ENCODE measurements at places on chromosomes 3 and 15. TPM values are rescaled to one million over a fixed set of nuclear protein-coding genes. Genes with fewer than 3 reads are reported as not detected.
A peak's percentile ranks its signal among the peaks of the same experiment; 100 is the strongest.

GRCh38 chr3:152113992-152114651, 154.6 kb upstream of the MBNL1 start:
- no peak for DNase-seq

DNA sequence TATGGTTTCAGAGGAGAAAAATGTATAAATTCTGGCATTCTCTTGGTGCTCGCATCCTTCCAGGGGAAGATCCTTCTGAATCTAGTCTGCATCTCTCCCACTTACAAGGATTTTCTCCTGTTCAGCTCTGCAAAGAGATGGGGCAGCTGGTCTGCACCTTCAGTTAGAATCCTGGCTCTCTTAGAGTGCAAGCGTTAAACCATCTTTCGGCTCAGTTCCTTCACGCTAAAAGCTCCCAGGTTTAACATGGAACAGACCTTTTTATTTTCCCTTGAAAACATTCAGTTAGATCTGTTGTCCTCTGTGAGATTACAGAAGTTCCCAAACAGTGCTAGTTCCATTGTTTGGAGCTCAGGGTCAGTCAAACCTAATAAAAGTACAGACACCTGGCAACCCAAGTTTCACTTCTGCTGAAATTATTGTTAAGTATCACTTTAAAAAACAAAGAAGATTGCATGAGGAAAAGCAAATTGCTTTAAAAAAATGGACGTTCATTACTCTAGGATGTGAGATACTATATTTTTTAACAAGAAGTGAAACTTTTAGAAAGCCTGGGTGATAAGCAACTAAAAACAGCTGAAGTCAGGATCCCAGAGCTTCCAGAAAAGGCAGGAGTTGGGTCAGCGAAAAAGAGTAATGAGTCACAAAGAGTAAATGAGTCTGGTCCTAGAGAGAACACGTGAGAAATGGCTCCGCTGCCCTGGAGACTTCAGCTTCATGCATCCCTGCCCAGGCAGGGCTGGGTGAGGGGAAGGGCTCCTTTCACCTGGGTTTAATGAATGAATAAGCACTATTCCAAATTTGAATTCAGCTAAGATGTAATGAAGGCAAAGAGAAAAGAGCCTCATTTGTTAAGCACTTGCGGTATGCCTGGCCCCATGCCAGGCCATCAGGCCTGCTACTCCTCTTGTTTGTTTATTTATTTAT, 63.3 kb downstream of the ABTB1 start:
- peak; percentile 26 for DNase-seq

- no peak for DNase-seq
Measured at GRCh38 chr3:126939338-126939718, 43.6 kb upstream of the PLXNA1 start.

GRCh38 chr15:25422021-25422420, 16.8 kb downstream of the UBE3A start:
- DNase-seq, result no peak

DNA sequence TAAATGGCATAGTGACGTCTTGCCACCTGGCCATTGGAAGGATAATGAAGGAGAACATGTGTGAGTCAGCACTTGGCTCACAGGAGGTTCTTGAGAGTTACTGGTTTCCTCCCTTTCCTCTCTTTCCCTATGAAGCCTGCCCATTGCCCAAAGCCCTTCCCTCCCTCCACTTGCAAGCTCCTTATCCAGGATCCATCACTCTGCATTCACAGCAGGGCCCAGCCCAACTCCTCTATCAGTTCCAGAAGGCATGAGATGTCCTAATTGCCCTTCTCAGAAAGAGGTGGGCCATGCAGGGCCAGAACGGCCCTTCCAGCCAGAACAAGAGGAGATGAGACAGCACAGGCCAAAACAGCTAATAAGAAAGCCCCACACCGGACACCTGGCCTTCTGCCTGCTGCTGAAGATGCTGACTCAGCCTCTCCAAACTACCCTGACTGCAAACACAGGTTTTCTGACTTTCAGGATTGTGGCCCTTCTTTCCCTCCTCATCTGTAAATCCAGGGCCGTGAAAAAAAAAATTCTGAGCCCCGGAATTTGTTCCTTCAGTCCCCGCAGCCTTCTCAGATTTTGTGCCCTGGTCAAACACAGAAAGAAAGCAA, 29.7 kb downstream of the HAPLN3 start:
- no peak for DNase-seq

DNA sequence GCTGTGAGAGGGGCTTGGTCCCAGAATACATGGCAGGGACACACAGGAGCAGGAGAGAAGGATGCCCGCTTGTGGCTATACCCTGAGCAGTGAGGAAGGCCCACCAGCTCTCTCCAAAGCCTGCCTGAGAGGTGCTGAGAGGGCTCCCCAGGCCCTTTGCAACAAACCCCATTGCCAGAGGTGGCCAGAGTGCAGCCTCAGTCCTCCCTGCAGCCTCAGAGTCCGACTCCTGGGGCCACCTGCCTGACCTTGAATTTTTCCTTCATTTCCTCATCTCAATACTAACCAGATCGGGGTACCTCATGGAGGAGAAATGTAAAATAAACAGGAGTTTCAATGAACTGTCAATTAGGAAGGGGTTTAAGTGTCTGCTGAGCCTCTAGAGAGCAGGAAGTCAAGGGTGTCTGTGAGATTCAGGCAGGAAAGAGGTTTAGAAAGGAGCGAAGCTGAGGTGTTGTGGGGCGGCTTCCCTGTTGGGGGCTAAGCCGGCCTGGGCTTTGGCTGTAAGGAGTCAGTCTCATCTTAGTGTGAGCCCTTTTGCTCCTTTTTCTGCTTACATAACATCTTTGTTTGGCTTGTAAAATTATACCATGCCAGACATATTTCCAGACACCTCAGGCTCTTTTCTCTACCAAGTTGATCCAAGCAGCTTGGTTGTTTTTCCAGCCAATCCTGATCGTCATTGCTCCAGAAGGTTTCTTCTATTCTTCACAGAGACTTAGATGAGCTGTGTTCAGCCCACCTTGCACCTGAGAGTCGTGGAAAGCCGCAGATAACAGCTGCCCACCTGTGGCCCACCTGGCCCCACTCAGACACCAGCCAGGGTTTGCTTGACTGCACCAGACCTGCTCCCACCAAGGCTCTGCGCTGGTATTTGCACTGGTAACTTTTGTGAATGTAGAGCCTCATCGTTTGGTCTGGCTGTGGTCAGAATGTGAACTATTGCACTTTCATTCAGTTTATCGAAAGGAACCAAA, 36.7 kb downstream of the CMTM7 start:
- DNase-seq, result no peak

GRCh38 chr3:27252646-27253045, 116.5 kb downstream of the NEK10 start:
- no peak for DNase-seq

DNA sequence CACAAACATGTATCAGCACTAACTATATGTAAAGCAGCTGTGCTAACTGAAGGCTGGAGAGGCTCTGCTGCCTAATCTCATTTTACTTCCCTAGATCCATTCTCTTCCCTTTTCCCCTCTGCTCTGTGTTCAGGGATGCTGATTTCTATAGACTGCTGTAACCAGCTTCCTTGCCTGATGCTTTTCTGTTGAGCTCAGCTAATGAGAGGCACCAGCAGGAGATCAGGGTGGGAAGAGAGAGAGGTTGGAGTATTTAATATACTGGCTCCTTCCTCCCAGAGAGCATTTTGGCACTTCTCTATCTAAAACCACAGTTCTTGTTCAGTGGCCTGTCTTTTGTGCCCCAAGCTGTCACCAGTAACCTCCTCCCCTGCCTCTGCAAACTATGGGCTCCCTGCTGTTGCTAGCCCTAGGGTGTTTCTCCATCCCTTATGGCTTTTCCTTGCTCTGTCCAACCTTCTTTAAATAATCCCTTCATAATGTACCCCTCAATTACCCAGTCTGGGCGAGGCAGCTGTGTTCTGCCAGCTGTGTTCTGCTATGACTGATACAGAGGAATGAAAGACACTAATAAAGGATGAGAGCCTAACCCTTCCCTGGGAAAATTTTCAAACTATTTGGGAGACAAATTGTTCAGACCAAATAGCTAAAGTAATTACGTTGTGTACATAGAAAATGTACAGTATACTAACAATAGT, 69.5 kb downstream of the CADPS start:
- no peak for DNase-seq

- DNase-seq, result no peak
Measured at GRCh38 chr15:56910801-56911200, 7.6 kb upstream of the TCF12 start.

DNA sequence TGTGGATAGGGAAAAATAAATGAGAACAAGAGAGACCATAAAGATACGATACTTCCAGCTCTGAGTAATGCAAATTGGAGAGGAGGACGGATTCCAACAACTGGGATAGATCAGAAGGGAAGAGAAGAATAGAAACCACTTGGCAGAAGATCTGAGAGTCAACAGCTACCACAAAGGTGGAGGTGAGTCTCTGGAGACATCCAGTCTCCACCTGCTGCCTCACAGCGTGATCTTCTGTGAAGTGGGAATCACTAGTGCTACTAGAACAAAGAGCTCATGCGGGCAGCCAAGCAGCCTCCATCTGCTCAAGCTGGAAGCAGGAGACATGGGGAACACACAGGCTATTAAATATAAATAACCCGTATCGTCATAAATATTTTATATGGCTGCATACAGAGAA, 558.5 kb upstream of the CFAP20DC start:
- DNase-seq, result no peak

GRCh38 chr15:52566889-52567288, 1.9 kb downstream of the ARPP19 start:
- DNase-seq, result no peak

GRCh38 chr3:6785726-6786125, 75.2 kb upstream of the GRM7 start:
- DNase-seq, result no peak

GRCh38 chr15:101118116-101118515, 133.7 kb downstream of the CHSY1 start:
- no peak for DNase-seq

DNA sequence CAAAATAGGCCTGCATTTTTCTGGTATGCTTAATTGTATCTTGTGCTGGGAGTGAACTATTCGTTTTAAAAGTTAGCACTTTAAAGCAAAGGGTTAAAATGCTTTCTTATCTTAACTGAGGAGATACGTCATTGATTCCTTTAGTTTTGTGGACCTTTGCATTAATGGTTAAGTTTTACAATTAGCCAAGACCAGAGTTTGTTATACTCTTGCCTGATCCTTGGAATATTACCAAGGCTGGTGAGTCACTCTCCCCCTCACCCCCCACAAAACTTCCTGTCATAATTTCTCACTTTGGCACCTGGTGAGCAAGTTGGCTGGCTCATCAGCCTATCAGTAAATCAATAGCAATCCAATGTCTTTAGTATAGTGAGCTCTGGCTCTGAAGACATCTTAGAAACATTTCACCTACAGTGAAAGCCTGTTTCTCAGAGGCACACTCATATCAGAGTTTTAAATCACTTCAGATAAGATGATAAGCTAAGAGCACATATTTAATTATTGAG, 26.7 kb downstream of the SLC2A2 start:
- DNase-seq, result no peak

GRCh38 chr15:85008474-85009260, 27.0 kb downstream of the PDE8A start:
- no peak for DNase-seq

DNA sequence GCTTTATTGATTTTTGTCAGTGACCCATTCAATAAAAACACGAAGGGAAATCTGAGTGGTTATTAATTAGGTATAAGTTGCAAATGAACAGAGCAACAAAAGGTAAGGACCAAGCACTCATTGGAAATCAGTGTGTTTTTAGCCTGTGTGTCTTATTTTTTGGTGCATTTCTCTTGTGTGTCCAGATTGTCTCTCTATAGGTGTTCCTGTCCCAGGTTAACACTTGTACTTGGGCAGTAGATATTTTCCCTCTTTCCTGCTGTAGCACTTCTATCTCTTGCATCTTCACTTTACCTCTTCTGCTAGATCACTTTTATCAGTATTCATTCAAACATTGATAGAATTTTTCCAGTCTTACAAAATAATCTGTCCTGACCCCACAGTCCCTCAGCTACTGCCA, 37.0 kb downstream of the MAPK6 start:
- no peak for DNase-seq

DNA sequence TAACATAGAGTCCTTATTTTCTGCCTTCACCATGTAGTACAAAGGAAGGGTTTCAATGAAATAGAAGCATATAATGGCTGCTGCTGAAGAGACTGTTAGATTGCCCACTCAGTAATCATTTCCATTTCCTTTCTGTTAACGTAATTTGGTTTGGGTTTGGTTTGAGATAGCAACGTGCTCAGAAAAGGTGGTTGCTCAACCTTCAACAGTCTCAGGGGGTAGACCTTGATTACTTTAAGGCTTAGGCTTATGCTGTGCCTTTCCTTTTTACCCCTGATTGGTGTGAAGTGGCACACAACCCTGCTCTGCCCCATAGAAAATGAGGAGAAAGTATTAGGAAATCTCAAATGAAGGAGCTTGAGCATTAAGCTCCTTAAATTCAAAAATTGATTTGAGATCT, 163.7 kb upstream of the TP63 start:
- DNase-seq, result no peak

DNA sequence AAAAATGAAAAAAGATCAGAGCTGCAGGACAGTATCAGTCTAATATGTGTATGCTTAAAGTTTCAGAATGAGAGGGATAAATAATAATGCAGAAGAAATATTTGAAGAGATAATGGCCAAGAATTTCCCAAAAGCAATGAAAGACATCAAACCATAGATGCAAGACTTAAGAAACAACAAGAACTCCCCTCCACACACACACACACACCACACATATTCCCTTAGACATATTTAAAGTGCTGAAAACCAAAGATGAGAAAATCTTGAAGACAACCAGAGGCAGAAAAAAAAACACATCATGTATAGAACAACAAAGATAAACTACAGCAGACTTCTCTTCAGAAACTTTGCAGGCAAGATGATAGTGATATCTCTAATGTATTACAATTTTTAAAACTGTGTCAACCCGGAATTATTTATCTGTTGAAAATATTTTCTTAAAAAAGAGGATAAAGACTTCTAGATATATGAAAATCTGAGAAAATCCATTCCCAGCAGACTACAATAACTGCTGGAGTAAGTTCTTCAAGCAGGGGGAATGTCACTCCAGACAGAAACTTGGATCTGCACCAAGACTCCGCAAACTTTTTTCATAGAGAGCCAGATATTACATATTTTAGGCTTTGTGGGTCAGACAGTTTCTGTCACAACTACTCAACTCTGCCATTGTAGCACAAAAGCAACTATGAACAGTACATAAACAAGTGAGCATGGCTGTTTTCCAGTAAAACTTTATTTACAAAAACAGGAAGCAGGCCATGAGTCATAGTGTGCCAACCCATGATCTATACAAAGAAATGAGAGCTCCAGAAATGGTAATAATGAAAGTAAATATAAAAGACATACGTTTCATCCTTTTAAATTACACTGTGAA, 223.4 kb upstream of the CGNL1 start:
- DNase-seq, result no peak

GRCh38 chr15:46646490-46646889, 1011.7 kb downstream of the SQOR start:
- no peak for DNase-seq

The ARNT2 gene
- total RNA-seq, result 20.5 TPM

The ZNF662 gene
- 29.8 TPM for total RNA-seq

The CPN2 gene
- total RNA-seq, result not detected

The PTPRG gene
- total RNA-seq, result 79.3 TPM

The TM4SF18 gene
- total RNA-seq, result 4.7 TPM

The SEMA3F gene
- total RNA-seq, result 1.9 TPM

The ALPK3 gene
- 2.1 TPM for total RNA-seq

The GRIP2 gene
- total RNA-seq, result 1.1 TPM
